ENCODE measurements at places on chromosomes 5 and 9.

DNA sequence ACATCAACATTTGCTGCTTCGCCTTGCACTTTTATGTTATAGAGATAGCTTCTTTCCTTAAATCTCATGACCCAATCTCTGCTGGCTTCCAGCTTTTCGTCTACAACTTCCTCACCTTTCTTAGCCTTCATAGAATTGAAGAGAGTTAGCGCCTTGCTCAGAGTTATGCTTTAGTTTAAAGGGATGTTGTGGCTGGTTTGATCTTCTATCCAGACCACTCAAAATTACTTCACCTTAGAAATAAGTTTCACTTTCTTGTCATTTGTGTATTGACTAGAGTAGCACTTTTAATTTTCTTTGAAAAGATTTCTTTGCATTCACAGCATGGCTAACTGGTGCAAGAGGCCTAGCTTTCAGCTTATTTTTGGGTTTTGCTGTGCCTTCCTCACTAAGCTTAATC, 414.2 kb downstream of the ZNF608 start:
- DNase-seq = no peak

DNA sequence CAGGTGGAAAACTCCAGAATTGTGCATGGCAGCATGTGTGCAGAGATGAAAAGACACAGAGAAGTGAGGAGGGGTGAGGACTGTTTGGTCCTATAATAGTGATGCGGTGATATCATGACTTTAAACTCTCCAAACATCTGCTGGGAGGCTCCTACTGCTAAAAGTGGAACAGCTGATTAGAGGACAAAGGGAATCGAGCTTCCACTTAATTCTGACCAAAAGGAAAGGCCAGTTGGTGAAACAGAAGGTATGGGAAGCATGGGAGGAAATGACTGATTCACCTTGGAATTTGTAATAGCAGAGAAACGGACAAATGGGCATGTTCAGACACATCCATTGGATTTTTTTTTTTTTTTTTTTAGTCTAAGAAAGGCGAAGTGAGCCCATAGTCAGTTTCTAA, 67.5 kb upstream of the MAMDC2 start:
- DNase-seq = no peak

DNA sequence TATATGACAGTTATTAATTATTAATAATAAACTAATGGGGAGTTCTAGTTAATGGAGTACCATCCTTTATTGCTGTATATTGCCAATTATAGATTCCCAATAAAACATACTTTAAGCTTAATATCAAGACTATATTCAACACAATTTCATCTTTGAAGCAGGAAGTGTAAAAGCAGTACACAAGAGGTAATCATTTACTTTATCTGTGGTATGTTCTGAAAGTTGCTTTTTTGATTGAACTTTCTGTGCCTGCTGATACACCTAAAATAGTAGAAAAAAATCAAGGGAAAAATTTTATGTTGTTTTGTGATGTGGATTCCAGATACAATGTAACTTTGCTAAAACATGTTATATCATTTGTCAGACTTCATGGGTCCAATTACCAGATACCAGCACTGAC, 58.0 kb downstream of the ACO1 start:
- no peak for DNase-seq

DNA sequence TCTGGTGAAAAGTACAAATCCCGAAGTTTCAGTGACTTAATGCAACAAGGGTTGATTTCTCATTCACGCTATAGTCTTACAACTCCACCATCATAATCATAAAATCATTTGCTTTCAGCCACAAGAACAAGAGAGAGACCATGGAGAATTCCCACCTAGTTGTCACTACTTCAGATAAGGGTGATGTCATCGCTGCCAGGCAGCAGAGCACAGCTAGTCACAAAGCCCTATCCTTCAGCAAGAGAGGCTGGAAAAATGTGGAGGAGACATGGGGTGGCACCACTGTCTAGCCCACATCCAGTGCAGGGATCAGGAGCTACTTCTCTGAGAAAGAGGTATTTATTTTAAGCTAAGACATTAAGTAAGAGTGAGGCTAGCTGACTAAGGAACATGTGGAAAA, 356.1 kb downstream of the YTHDC2 start:
- DNase-seq = no peak

DNA sequence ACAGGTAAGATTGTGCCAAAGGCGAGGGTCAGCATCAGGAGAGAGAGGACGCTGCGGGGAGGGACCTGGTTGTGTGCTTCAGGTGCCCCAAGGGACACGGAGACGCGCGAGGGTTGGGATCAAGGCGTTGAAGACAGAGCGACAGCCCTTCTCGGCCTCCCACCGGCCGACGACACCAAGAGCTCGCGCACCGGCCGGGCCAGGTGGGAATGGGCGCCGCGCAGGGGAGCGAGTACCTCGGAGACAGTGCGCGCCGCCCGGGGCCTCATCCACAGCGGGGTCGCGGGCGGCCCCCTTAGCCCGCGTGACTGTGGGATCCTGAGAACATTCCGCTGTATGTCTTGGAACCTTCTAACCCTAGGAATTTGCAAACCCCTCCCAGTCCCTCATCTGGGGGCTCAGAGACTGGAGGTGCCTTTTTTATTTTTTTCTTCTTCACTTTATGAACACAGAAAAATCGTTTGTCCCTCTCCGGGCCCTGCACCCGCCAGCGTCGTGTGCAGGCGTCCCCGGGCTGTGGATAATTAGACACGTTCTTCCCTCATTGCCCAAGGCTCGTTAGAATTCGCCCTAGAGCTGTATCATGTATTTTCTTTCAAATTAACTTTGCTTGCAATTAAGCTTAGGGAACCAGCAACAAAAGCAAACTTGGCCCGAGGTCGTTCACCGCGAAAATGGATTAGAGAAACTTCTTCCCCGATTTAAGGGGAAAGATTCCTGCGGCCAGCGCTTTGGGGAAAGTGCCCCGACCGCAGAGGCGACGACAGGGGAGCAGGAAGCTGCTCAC, 4.8 kb downstream of the FOXE1 start:
- DNase-seq = no peak

All from NCI-H1930 (cell line).